Stimulated activated CD4-positive, alpha-beta T cell treated with anti-CD3 and anti-CD28 coated beads, Interleukin-1b, Interleukin-23, amount 100 ng/mL, for 4 hours (primary cell): ENCODE measurements at places on chromosomes 1 and 21.
A peak's percentile ranks its signal among the peaks of the same experiment; 100 is the strongest.

DNA sequence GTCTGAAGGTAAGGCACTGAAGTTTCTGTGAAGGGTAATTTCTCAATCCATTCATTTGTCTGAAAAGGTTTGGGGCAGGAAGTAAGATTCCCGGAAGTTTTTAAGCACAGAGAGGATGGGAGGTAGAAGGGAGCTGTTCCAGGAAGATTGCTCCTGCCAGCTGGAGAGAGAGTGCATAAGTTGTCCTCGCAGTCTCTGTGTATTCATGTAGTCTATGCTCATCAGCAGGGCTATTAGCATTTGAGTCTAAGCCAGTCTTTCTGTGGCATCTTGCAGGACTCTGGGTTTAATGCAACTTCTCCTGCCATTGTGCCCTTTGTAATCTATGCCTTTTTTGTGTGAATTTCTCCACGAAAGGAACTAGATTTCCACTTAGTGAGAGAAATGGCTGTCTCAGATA is 140.8 kb upstream of the FGGY start:
- no peak for DNase-seq

DNA sequence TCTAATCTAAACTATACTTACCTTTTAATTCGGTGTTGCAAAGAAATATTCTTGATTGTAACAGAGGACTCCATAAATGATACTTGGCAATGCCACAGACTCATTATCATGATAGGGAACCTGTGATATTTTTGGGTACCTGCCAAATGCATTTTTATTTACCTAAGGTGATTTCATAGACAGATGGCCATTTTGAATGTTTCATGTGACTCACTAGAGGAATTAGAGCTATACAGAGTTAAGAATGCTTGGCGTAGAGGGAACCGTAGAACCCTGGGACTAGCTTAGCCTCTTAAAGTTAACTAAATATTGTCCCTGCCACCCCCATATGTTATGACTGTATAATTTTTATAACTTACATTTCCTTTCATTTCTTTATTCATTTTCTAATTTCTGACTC is 136.1 kb downstream of the DISP1 start:
- DNase-seq = no peak

DNA sequence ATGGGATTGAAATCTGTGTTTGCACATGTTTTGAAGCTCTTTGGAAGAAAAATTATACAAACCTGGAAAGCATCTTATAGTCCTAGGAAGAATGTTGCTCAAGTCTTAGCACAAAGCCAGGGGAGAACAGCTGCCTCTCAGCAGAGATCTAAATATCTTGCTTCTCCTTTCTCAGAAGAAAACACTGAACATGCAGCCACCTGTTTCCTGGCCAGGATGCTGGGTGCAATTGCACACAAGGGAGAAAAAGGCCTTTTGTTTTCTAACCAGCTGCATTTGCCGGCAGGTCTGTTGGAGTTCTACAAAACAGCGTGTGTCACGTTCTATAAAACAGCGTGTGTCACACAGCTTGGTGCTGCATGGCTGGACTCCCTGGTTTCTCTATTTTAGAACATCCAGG is 259.6 kb upstream of the PLD5 start:
- no peak for DNase-seq

- no peak for DNase-seq
Observed at GRCh38 chr21:41559658-41560631, 52.0 kb upstream of the TMPRSS2 start.

DNA sequence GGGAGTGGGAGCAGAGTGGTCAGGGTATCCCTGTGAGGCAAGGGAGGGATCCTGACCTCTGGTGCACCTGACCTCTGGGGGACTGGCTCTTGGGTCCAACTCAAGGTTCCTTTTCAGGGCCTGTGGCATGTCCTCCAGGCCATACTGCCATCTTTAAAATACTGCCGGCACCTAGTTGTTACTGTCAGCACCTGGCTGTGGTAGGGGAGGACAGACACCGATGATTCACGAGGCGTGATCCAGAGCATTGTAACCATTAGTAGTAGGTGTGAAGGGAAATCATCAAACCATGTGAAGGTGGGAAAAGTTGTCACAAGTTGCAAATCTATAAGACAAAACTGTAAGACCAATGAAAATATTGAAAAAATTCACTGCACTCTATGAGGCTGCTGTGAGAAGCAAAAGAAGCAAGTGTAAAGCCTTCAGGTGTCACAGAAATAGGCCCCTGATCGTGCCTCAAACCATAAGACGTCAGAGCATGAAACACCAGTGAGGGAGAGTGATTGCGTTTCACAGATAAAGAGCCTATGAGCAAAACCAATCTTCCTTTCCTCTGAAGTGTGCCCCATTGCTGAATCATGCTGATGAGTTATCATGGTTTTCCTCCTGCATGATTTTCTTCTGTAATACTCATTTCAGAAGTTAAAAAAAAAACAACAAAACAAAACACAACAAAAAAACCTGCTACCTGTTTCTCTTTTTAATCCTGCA is 55.3 kb downstream of the CDC7 start:
- DNase-seq = peak; percentile 18
